Vagina (tissue), 2 donors: ENCODE measurements at places on chromosomes 7 and 10. TPM values are rescaled to one million over a fixed set of nuclear protein-coding genes. Genes with fewer than 3 reads are reported as not detected.

DNA sequence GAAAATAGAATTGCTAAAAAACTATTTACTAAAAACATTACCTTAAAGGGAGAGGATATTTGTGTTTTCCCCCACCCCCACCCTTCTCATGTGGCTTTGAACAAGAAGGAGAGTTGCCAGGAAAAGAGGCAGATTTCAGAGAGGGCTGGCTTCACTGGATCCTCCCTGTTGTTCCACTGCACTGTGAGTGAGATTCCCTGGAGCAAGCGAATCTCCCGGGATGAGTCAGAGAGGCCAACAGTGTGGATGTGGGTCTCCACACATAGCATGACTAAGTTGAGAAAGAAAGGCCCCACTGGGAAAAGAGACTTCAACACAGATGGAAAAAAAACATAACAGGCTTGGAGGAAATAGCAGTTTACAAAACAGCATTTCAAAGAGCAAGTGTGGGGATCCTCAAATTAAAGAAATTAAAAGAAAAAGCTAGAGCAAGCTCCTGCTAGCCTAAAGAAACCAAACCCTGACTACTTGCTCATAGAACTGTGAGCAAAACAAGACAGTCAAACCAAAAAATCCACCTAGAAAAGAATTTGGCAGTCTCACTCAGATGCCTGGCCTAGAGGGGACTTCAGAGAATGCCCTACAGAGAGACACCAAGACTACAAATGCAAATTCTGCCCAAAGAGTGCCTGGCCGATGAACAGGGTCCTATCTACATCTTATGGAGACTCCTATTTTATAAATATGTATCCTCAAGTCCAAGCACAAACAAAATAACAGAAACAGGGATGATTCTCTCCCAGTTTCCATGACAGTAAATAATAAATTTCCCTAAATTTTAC lies 3.4 kb downstream of the CAV1 start:
- DNase-seq: no peak

GRCh38 chr7:52955522-52955921 lies 79.9 kb upstream of the POM121L12 start:
- DNase-seq: no peak

GRCh38 chr10:5045095-5045494 lies 41.4 kb upstream of the AKR1C2 start:
- no peak for DNase-seq

DNA sequence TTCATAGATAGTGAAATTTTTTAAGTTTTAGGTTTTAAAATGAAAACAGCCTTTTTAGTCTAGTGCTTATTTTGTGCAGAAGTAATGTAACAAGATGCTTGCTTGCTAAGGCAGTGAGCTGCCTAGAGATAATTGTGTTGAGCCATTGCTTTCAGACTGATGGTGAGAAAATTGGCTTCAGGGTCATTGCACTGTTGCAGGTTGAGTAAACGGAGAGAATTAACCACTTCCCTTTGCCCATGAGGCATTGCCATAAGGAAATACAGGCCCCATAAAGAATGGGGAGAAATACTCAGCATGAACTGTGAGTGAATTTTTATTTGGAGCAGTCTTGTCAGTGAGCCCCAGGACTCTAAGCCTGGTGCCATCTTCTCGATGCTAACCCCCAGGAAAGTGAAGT lies 140.5 kb downstream of the LRRC4 start:
- no peak for DNase-seq

DNA sequence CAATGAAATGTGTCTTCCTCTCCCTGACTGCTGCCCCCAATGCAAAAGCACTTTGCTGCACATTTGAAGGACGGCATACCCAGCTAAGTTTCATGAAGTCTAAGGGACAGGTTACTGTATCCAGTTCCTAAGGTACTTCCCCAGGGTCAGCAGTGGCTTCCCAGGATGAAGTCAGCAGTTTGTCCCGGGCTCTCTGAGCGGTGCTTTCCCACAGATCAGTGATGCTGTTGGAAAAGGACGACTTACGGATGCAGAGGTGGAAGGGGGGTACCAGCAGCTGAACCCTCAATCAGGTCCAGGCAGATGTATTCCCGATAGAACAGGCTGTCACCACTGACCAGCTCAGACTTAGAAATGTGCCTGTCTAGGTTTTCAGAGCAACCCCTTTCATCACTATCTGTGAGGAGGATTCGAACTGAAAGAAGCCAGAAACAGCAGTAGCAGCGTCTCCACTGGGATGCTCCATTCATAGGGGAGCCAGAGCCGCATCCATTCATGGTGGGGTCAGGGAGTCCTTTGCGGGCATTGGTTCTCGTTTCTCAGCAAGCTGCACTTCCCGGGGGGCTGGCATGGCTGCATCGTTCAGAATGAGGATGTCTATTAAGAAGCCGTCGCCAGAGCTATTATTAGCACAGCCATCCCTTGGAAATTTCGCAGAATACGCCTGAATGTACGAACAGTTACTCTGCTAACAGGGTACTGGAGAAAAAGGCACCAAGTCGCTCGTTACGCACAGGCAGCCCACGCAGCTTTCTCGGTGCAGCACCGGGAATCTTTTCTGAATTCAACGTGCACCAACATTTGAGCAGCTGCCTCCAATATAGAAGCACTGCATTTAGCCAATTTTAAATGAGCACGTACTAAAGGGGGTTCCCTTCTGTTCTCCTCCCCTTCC lies 303.7 kb downstream of the PRPF18 start:
- no peak for DNase-seq

DNA sequence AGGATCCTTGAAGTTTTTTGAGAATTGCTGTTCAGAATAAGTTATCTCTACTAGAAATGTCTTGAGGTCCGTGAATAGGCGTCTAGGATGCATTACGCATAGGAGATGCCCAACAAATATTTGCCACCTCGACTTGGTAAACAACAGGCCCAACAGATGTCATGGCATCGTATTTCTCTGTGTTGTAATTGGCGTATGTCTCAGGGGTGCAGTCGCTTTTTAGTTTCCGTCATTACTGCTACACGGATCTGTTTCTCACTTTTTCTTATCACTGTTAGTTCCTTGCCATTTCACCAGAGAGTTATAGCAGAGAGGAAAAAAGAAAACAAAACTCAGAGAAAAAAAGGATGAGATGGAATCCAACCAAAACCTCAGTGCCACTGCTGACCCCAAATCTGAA lies 73.0 kb upstream of the SFMBT2 start:
- no peak for DNase-seq

The CUBN gene
- 4.4 TPM for total RNA-seq
